ENCODE measurements at places on chromosomes 2 and 18.

- no peak for DNase-seq
Observed at GRCh38 chr2:39735648-39736047, 43.4 kb downstream of the THUMPD2 start.

GRCh38 chr2:219331560-219332213 lies 857 bp downstream of the RESP18 start:
- DNase-seq: no peak

DNA sequence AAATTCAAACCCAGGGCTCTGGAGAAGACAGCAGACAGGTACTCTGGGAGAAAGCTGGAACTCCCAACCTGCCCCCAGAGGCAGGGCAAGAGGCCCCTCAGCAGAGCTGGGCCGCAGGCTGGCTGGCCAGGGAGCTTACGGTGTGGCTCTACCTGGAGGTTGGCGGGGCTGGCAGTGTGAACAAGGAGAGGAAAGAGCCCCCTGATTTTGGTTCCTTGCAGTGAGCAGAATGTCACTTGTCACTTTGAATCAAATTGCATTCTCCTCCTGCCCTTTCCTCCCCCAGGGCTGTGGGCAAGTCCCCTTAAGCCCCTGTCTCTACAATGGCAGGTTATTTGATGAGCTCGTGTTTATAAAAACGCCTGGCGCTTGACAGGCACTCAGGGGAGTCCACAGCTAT lies 32.6 kb downstream of the MYO7B start:
- DNase-seq: no peak

DNA sequence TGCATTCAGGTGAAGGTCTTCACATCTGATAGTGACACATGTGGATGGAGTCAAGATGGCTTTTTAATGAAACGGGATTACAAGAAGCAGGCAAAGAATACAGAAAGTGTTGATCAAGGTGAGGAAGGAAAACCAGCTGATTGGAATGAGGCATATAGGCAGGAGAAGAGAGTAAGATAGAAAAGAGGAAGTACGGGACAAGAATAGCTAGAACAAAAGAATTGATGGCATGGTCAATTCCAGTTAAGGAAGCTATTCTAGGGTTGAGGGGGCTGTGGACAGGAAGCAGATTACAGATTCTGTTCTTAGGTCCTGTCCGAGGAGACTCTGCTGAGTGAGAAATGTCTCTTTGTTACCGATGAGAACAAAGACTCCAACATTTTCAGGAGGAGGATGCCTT lies 13.2 kb upstream of the NCK2 start:
- no peak for DNase-seq

GRCh38 chr2:150732064-150732463 lies 244.6 kb upstream of the RND3 start:
- no peak for DNase-seq

DNA sequence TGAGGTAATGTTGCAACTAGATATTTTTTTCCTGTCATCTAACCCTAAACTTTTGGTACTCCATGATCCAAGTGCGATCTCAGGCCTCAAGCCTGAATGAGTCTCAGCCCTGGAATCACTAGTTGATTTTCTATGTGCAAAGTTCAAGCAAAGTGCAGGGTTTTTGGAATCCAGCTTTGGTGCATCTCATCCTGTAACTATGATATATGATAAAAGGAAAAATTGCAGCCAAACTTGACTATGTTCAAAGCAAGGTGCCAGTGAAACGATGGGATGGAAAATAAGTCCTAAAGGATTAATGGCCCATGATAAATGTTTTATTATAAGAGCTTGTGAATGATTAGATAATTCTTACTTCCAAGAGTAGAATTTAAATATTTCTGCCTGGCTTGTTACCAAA lies 78.9 kb upstream of the NT5C1B start:
- DNase-seq: no peak

Measured in stimulated activated CD8-positive, alpha-beta memory T cell treated with anti-CD3 and anti-CD28 coated beads, Interleukin-7, amount 100 ng/mL, for 1 hour (primary cell).